GDM1 (cell line): ENCODE measurements at places on chromosomes 11 and 22.

DNA sequence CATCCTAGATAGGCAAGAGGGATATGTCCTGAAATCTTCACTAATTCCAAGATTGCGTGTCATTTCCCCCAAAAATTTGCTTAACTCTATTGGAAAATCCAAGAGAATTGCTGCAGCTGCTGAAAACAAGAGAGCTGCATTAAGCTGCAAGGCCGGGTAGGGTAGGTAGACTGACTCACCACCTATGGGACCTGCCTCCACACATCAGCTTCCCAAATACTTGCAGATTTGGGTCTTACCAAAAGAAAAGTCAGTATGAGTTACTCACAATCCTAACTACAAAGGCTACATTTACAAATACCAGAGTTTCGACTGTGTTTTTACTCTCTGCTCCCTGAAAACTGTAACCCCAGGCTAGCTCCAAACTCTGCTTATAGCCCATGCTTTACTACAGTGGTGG lies 142.5 kb upstream of the TEAD1 start:
- DNase-seq, result no peak

- DNase-seq, result no peak
These were observed 17.9 kb downstream of the RFPL1 start for GRCh38 chr22:29456211-29456671.

DNA sequence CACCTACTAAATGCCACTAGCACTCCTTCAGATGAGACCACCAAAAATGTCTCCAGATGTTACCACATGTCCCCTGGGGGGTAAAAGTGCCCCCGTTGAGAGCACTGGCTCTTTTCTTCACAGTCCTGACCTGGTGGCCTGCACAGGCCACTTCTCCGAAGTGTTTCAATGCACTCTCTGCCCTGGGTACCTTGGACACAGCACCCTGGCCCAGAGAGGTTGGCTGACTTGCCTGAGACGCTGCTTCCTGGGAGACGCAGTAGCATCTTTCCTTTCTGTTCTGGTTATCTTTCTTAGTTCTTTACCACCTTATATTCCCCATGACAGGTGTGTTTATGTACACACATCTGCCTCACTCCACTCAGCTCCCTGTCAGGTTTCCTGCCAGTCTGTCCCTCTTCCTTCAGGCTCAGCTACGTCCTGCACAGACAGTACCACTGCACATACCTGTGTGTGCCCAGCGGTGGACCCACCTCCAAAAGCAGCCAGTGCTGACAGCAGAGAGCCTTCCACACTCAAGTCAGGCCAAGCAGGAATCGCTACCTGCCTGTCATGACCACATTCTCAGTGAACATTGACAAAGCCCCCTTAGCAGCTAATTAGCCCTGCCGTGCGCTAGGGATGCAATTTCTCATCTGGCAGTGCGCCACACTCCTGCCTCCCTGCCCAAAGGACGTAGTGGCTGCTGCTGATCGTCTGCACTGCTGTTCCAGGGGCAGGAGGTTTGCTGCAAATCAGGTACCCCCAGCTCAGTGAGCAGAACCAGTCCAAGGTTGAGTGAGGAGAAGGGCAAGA lies 39.0 kb downstream of the FAM83F start:
- DNase-seq, result no peak

DNA sequence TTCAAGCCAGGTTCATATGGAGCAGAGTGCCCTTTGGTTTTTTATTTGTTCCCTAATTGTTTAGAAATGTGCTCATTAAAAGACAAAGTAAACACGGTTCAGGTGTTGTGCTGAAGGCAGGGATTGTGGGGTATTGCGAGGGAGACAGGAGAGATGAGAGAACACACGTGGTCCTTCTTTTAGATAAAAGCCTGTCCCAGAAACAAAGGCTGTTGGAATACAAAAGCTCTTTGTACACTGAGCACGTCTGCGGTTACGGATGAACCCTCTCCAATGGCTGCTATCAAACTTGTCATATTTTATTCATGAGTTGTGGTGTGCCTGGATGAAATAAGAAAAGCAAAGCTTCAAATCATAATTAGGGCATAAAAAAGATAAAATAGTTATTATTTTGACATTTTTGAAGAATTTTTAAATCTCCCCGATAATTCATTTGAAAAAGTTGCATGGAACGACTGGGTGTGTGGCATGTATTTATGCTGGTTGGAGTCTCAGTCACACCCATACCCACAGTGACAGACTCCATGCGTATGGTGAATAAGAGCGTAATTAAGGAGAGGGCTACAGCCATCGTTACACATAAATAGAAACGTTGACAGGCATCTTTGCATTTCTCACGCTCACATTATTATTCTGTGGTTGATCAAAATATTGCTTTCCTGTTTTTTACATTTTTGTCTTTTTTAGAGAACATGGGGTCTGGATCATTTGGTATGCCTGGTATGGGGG lies 92.9 kb downstream of the NELL1 start:
- DNase-seq, result no peak

GRCh38 chr11:107708792-107709191 lies 3.1 kb downstream of the SLN start:
- no peak for DNase-seq

- no peak for DNase-seq
These were observed 3.9 kb downstream of the TEAD1 start for GRCh38 chr11:12678092-12678491.

GRCh38 chr22:20430720-20431510 lies 6.7 kb downstream of the SCARF2 start:
- DNase-seq, result no peak

- no peak for DNase-seq
These were observed 1.1 kb downstream of the PVALB start for GRCh38 chr22:36815558-36816338.

DNA sequence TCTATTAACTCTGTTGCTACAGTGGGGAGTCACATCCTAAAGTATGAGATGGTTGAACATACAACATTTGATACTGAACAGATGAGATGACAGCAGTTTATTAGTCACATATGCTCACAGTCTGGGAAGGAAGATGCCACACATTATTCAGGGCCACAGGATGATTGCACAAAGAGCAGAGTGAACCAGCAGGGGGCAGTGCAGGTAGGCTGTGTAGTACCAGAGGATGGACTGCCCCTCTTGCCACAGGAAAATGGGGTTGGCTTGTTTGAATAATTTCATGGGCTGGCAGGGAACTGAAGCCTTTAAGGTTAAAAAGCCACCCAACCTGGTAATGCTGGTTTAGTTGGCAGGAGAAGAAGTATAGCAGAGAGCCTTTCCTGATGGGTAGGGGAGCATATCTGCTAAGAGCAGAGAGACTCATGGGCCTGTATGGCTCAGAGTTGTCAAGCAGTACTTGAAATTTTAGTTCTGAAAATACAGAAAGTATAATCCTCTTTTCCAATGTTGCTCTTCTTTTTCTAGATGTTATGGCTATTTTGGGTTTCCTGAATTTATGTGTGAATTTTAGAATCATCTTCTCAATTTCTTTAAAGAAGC lies 180.4 kb upstream of the B3GAT1 start:
- DNase-seq, result peak; percentile 7

GRCh38 chr22:50630376-50630775 lies 2.4 kb upstream of the ARSA start:
- no peak for DNase-seq

GRCh38 chr11:123195188-123196059 lies at the start of gene CLMP:
CLMP (minus strand) TSS chr11:123195248; CDS start chr11:123194940, 308 bp downstream.
- DNase-seq, result no peak

DNA sequence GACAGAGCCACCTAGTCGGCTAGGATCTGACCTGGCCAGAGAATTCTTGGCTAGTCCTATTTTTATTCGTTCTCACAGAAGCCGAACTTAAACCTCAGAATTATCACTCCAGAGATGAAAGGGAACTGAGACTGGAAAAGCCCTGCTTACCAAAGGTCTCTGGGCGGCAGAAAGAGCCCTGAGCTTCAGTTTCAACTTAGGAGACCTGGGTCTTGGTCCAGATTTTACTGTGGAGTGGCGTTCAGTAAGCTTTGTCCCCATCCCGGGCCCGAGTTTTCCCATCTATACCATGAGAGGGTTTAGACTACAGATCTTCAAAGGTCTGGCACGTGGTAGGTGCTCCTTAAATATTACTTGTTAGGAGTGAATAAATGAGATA lies 516 bp downstream of the NEU3 start:
- no peak for DNase-seq

DNA sequence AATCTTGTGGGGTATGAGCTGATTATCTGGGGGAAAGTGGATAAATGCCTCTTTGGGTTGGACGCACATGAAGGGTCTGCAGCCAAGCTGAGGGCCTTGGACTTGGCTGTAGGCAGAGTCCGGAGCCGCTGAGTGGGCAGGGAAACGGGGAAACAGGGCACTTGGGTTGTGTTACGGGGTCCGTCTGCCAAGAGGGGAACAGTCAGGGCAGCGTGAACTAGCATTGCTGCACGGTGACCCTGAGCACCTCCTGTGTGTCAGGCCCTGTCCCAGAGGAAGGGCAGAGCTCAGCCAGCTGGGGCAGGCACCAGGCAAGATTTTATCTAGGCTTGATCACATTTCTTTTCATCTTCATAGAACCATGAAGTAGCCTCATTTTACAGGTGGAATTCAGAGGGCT lies 11.9 kb downstream of the FAM83F start:
- DNase-seq, result no peak

DNA sequence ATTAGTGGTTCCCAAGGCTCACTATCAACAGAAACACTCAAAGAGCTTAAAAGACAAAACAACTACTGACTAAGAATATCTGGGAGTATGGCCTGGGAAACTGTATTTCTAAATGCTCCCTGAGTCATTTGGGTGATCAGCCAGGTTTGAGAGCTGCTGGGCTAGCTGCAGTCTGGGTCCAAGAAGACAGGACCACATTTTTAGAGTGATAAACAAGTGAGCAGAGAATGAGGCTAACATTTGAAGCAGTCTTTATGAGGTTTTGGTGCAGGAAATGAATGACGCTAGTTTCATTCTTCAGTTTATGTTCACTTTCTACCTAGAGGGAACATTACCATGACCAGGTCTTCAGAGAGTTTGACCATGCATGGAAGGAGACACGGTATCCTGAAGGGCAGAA lies 97.7 kb downstream of the TEAD1 start:
- no peak for DNase-seq

DNA sequence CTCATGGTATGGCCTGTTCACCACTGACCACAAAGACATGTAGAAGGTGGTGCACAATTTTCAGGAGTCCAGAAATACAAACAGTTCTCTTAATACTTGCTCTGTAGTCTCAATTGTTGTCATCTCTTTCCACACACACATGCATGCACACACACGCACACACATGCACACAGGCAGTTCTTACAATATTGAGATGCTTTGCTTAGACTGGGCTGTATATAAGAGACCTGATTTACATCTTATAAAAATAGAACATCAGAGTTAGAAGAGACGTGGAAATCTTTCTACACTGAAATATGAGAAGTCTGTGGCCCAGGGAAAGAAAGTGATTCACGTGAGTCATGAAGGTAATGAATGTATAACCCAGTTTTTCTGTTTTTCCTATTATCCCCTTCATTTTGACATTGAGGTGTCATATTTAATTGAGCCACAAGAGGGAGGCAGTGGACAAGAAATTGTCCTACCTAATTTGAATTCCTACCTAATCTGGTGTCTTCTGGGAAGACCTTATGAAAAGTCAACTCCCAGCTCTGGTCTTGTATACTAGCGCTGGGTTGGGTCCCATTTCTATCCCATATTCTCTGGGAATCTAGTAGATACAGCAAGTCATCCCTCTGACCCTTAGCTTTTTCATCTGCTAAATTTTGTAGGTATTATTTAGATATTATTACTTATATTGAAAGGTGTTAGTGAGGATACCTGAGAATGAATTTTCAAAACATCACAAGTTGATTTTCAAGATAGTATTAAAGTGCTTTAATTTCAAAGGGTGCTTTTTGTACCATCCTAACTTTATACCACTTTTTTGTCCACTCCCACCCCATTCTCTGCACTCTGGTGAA lies 14.9 kb upstream of the MS4A4A start:
- DNase-seq, result peak; percentile 20

DNA sequence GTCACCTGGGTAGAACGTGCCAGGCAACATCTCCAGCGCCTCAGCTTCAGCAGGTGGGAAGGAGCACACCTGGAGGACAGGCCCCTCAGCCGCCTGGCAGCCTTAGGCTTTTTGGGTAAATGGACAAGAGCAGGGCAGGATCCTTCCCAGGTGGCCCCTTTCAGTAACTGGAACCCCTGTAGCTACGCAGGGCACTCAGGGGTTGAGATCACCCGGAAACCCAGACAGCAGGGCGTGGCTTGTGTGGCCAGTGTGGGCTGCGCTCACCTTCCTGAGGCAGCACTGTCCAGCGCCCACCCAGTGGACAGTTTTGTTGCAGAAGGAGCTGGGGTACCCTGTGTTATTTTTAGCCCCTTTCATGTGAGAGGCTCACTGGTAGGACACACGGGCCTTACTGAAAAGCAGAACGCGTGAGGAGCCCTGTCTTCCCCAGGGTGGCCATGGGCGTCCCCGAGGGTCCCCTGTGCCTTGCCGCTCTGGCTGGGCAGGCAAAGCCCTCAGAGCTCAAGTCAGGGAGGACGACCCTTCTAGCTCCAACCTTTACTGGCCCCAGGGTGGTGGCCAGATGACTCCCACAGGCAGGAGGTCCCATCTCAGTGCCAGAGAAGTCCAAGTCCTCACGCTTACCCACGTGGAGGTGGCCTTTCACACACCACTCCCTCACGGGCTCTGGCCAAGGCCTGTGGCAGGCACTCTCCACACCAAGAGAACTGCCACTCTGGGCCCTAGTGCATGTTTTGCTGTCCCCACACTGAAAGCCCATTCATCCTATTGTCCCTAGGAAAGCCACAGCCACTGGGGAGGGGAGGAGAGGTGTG lies 75.8 kb downstream of the CTTN start:
- no peak for DNase-seq

GRCh38 chr11:80620867-80621266 lies 1180.0 kb upstream of the TENM4 start:
- no peak for DNase-seq

- no peak for DNase-seq
These were observed 363.0 kb downstream of the DDX10 start for GRCh38 chr11:109027851-109028250.

DNA sequence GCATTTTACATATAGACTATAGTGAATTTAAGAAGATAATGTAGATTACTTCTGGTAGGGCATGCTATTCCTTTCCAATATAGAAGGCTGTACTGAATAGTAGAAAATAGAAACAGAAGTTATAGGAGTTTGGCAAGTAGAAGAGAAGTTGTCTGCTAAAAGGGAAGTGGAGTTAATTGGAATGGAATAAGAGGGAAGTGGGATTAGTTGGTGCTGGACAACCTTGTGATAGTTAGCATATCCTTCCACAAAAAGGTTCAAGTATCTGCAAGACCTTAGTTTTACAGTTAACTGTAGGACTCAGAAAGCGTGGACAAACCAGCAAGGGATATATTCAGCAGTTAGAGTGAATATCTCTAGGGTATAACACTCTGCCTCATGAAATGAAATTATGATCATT lies 185.5 kb downstream of the SWAP70 start:
- DNase-seq, result no peak

DNA sequence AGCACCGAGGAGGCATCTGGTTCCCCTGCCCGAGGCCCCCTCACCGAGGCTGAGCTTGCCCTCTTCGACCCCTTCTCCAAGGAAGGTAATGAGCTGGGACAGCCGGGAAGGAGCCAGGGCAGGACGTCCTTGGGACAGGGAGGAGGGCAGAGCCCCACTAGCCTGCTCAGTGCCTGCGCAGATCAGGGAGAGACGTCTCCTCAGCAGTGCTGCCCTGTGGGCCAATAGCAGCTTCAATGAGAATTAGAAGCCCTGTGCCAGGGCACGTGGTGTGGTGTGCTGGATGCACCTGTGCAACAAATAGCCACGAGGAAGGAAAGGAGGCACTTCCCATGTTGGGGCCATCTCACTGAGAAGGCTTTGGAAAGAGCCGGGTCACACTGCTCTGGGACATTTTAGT lies 5.4 kb upstream of the SAC3D1 start:
- no peak for DNase-seq
